ENCODE measurements at places on chromosomes 1 and 21.

DNA sequence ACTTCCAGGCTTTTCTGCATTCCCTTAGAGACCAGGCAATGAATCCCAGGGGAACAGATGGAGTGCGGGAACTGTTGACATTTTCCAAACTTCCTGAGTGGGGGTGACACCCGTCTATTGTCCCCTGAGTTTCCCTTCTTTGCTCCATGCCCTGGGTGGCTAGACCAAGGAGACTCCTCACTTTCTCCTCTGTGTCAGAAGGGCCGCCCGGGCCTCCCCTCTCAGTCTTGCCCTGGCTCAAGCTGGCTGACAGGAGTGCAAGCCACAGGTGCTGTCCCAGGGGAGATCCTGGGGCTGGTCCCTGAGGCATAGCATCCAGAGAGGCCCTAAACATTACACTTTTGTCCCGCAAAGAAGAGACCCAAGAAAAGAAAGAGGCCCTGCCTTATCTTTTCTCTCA, 62.8 kb downstream of the DDX20 start:
- no peak for DNase-seq

DNA sequence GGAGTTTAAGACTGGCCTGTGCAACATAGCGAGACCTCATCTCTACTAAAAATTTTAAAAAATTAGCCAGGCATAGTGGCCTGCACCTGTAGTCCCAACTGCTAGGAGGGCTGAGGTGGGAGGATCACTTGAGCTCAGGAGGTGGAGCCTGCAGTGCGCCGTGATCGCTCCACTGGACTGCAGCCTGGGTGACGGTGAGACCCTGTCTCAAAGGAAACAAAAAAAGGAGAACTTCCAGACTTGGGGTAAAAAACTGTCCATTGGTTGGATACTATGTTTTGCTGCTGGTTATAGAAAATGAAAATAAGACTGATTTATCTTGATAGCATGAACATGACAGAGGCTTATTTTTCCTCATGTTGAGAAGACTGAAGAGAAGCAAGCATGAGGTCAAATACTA, 79.4 kb downstream of the WDR4 start:
- DNase-seq = no peak

DNA sequence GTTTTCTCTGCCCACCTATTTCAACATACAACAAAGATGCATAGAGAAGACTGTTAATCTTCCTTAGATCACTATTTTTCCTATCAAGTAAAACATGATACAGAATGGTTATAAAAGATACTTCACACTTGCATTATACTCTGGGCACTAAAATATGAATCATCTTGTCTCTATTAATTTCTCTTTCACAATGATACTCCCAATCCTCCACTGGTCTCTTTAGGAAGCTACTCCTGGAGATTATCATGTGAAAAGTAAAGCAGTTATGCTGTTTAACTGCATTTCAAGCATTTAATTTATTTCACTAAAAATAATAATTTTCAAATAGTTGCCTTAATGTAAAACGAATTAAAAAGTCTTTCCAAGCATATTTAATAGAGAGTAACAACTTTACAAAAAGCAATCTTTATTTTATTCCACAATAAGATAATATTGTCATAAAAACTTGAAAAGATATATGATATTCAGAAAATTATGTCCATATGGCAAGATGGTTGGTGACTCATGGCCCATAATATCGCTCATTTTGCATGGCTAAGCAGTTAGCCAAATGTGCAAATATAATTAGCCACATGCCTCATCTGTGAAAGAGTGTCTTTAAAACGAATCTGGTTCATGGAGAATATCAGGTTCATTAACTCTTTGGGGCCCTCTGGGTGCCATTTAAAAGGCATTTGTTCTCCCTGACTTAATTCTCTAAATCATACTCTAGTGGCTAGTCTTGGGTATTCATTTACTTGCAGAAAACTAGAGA, 1569.0 kb upstream of the B3GALT2 start:
- no peak for DNase-seq

GRCh38 chr1:34929853-34930701, 627 bp upstream of the DLGAP3 start:
- no peak for DNase-seq

- DNase-seq = no peak
Measured at GRCh38 chr1:30469426-30469825, 254.0 kb downstream of the MATN1 start.

GRCh38 chr1:67390041-67390887, 39.9 kb downstream of the SERBP1 start:
- no peak for DNase-seq

GRCh38 chr1:185719021-185719420, 15.2 kb upstream of the HMCN1 start:
- no peak for DNase-seq

- DNase-seq = no peak
Measured at GRCh38 chr1:192756847-192757246, 52.0 kb upstream of the RGS2 start.

GRCh38 chr1:12631571-12631970, 12.3 kb upstream of the AADACL4 start:
- no peak for DNase-seq

DNA sequence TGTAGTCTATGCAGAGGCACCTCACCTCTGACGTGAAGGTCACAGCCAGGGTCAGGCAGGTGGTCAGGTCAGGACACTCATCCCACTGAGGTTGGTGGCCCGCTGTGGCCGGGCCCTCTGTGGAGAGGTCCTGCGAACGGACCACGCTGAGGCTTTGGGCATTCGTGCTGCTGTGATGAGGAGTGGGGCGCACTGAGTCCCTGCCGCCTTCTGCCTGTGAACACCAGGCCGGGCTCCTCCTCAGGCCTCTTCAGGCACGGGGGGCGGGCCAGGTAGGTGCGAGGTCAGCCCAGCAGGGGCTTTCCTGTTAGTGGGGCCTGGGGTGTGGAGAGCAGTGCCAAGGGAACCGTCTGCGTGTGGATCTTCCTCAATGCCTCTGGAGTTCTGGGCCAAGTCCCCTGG, 39.0 kb downstream of the COQ8A start:
- no peak for DNase-seq

- DNase-seq = no peak
Measured at GRCh38 chr1:154993572-154994268, at the start of gene LENEP. TSS of gene LENEP (plus strand) at chr1:154993586. CDS start at chr1:154993608, 22 bp downstream.

GRCh38 chr1:180264595-180264994, 34.5 kb downstream of the LHX4 start:
- DNase-seq = no peak

DNA sequence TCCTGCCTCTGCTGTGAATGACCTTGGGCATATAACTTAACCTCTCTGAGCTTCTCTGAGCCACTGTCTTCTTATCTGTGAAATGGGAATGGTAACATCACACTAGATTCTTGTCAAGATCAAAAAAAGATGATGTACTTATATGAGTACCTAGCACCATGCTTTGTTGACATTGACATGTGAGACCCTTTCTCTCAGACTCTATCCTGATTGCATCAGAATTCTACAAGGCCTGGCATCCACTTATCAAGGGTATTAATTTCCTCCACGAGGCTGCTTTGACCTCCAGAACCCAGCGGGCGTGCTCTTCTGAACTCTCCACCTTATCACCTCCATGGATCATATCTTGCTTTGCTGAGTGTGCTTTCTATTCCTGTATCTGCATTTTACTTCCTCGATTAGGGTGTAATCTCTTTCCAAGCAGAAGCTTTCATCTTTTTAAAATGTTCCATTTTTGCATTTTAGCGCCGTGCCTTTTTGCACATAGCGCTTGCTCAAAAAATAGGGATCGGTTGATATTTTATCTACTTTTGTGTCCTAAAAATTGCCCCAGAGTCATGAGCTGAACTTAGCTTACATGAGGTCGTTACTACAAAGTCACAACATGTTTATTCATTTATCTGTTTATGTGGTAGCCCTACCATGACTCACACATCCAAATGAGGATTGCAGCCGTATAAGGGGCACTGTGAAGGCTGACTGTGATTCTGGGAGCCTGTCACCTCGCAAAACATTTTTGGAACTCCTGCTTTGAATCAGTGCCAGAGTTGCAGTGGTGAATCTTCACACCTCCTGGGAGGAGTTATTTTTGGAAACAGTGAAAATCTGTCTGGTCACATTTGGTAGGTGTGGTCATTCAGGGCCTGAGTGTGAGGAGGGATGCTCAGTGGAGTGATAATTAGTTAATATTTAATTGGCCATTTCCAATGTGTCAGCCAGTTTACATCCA, 63.2 kb downstream of the IER5 start:
- no peak for DNase-seq

DNA sequence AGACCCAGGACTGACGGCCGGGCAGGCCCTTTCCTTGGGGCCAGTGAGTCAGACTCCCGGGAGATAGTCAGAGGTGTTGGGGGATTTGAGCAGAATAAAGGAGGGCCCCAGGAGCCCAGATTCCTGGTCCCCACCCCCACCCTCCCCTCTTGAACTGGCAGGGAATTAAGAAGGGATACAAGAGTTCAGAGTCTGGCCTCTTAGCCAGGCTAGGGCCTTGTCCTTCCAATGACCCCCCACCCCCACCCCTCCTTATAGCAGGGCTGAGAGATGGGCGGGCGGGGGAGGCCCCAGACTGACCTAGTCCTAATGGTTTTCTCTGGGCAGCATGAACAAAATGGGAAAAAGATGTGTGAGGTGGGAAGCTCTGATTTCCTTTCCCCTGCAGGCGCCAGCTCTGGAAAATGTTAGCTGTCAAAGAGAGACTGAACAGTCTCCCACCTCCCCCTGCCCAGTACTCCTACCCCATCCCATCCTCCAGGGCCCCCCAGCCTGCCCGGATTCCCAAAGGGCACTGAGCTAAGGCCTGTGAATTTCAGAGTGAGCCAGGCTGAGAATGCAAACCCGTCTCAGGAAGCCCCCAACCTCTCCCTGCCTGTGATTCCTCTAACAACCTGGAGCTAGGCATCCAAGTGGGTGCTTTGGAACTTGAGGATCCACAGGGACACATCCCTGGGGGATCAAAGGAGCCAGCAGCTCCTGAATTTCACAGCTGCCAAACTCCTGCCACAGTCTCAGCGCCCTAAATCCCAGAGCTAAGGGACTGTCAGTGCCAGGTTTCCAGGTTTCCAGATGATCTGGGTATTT, 5.8 kb upstream of the CRABP2 start:
- no peak for DNase-seq

GRCh38 chr1:25243907-25244306, 3.3 kb downstream of the RSRP1 start:
- DNase-seq = no peak

DNA sequence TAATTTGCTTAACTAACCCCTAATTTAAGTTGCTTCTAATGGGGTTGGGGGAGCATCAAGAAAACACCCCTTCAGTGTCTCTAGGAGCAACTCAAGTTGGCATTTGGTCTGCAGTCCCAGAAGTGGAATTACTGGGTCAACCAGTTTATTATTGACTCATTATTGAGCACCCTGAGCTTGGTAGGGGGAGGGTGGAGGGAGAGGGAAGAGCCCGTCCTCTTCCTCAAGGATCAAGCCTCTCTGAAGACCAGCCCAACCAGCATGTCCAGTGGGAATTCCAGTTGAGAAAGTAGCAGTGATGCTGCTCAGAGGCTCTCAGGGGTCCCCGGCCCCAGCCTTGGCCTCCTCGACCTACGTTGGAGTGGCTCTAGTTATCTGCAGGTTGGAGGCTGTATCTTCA, 2.1 kb upstream of the PLA2G2F start:
- DNase-seq = no peak

DNA sequence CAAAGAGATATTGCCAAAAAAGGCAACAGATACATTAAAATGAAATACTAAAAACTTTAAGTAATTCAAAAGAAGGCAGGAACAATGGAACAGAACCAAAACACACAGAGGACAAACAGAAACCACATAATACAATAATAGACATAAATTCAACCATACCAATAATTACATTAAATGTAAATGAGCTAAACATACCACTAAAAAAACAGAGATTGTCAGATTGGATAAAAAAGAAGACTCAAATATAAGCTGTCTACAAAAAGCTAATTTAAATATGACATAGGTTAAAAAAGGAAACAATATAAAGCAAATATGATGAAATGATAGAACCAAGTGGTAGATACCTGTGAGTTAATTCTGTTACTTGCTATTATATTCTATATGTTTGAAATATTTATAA, 44.1 kb upstream of the ATP5PO start:
- DNase-seq = no peak

- DNase-seq = no peak
Measured at GRCh38 chr1:193069748-193070385, 10.5 kb downstream of the RO60 start.

GRCh38 chr1:226588484-226588883, 39.9 kb downstream of the STUM start:
- DNase-seq = no peak

- DNase-seq = no peak
Measured at GRCh38 chr1:162728573-162728972, 61.9 kb upstream of the HSD17B7 start.

GRCh38 chr1:15684468-15685291, 560 bp downstream of the PLEKHM2 start:
- DNase-seq = peak; percentile 56

- DNase-seq = no peak
Measured at GRCh38 chr1:177786176-177786745, 183.6 kb downstream of the SEC16B start.

- DNase-seq = no peak
Measured at GRCh38 chr1:231705806-231706760, 79.5 kb downstream of the DISC1 start.

- DNase-seq = no peak
Measured at GRCh38 chr1:167881069-167881468, 32.9 kb downstream of the ADCY10 start.

DNA sequence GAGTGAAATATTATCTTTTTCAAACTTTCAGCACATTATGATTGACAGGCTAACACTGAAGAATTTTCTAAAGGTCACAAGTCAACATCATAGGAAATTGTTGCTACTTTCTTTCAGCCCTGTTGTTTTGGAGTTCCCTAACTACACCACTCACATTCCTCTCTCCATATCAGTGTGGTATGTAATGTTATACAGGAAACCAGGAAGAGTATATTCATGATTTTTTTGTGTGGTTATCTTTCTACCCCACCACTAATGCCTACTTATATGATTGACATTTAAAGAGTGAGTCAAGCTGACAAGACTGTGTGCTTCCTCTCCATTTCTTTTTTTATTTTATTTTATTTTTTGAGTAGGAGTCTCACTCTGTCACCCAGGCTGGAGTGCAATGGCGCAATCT, 47.8 kb upstream of the PRDM2 start:
- no peak for DNase-seq

GRCh38 chr1:113605146-113605545, 154.1 kb downstream of the PHTF1 start:
- no peak for DNase-seq

GRCh38 chr1:151961833-151962232, 31.8 kb downstream of the S100A10 start:
- DNase-seq = no peak

Measured in GM06990 (cell line).